ENCODE measurements at places on chromosomes 11 and 22. TPM values are rescaled to one million over a fixed set of nuclear protein-coding genes. Genes with fewer than 3 reads are reported as not detected.

Gene APOBEC3B
- 2.1 TPM for total RNA-seq

Gene COA4
- 30.5 TPM for total RNA-seq

Gene KCNJ11
- total RNA-seq, result not detected

Gene OR5P2
- not detected for total RNA-seq

Gene PCNX3
- total RNA-seq, result 61.3 TPM

Gene SYNGR1
- 1.1 TPM for total RNA-seq

Gene TEX12
- total RNA-seq, result 0.67 TPM

Gene TRIM49
- not detected for total RNA-seq

Gene GSTT4
- total RNA-seq, result not detected

Gene KLHL35
- total RNA-seq, result 0.47 TPM

Gene MPEG1
- 0.07 TPM for total RNA-seq

Gene TRPM5
- 0.17 TPM for total RNA-seq

Gene MFRP
- total RNA-seq, result not detected

Gene OR6T1
- total RNA-seq, result not detected

Gene PATE4
- not detected for total RNA-seq

Gene MRGPRX4
- not detected for total RNA-seq

Gene FAM227A
- total RNA-seq, result not detected

Gene MMP8
- total RNA-seq, result not detected

Gene ALDH3B1
- not detected for total RNA-seq

Gene NOX4
- not detected for total RNA-seq
